ENCODE measurements at places on chromosomes 1 and 21. TPM values are rescaled to one million over a fixed set of nuclear protein-coding genes. Genes with fewer than 3 reads are reported as not detected.

RXRG gene
- total RNA-seq, result 0.39 TPM

LCE2B gene
- total RNA-seq, result not detected

KRTAP12-2 gene
- not detected for total RNA-seq

RNU1-4 gene
- not detected for total RNA-seq

AVPR1B gene
- not detected for total RNA-seq

SMG7 gene
- total RNA-seq, result 8.6 TPM

TMEM82 gene
- not detected for total RNA-seq

DNASE2B gene
- not detected for total RNA-seq

MACO1 gene
- total RNA-seq, result 19.2 TPM

GDAP2 gene
- 27.4 TPM for total RNA-seq

KRTAP11-1 gene
- total RNA-seq, result not detected

EXO1 gene
- total RNA-seq, result 23.4 TPM

KCNA2 gene
- total RNA-seq, result 0.48 TPM

HSD17B7 gene
- total RNA-seq, result 13.3 TPM

RGS8 gene
- under 0.01 TPM for total RNA-seq

SLC1A7 gene
- not detected for total RNA-seq

FBXO2 gene
- 0.10 TPM for total RNA-seq

ANKRD65 gene
- not detected for total RNA-seq

BSND gene
- total RNA-seq, result not detected

AJAP1 gene
- total RNA-seq, result 2.2 TPM

ZNF687 gene
- total RNA-seq, result 6.7 TPM

ARMH1 gene
- total RNA-seq, result not detected

ARHGEF10L gene
- 3.3 TPM for total RNA-seq

GJA5 gene
- not detected for total RNA-seq

NPR1 gene
- not detected for total RNA-seq

KAZN gene
- 0.49 TPM for total RNA-seq

MAP1LC3C gene
- 0.20 TPM for total RNA-seq

ARTN gene
- total RNA-seq, result 10.7 TPM

ZNF436 gene
- total RNA-seq, result 21.1 TPM

PGLYRP3 gene
- not detected for total RNA-seq

LDLRAD2 gene
- not detected for total RNA-seq

FCRL2 gene
- total RNA-seq, result not detected

CLDN17 gene
- not detected for total RNA-seq

DIRAS3 gene
- not detected for total RNA-seq

ACTN2 gene
- 0.48 TPM for total RNA-seq

COL24A1 gene
- 1.2 TPM for total RNA-seq

NPPA gene
- total RNA-seq, result not detected

DCST1 gene
- total RNA-seq, result not detected

AXDND1 gene
- not detected for total RNA-seq

OR2AK2 gene
- not detected for total RNA-seq

PRMT6 gene
- total RNA-seq, result 8.9 TPM

MIXL1 gene
- total RNA-seq, result not detected

RHCE gene
- total RNA-seq, result 0.24 TPM

OR6K3 gene
- not detected for total RNA-seq
